ENCODE measurements at places on chromosomes 1 and 21.

DNA sequence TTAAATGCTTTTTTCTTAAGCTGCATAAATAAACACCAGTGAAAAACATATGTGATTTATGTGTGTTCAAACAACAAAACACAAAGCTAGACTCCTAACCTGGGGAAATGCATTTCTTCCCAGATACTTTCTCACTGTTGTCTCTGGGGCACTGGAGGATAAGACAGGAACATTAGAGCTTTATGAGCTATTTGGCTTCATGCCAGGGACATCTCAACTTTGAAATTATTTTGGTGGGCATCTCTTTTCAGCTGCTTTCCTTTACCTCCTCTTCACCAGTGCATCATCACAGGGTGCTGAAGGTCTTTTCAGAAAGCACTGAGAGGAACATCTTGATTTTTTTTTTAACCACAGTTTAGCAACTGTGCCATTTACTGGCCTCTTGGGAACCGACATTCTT is 212.9 kb downstream of the DNM3 start:
- DNase-seq = no peak

- DNase-seq = no peak
Measured at GRCh38 chr1:160308451-160309184, 23.7 kb upstream of the PEX19 start.

- no peak for DNase-seq
Measured at GRCh38 chr1:109497449-109498160, 3.7 kb downstream of the CYB561D1 start.

DNA sequence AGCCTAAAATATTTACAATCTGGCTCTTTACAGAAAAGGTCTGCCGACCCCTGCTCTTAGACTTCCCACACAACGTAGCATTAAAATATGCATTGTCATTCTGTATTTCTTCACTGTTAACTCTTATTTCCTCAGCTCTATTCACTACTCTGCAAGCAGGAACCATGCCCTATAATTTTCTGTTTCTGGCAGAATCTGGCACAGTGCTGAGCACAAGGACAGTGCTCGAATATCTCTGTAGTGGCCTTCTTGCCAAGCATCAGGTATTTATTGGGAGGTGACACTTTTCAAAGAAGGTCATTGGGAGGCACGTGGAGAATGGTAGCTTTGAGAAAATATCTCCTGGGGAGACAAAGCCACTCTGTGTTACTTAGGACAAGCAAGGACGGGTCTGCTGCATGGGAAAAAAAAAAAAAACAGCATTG is 77.9 kb downstream of the PSMG1 start:
- DNase-seq = no peak

DNA sequence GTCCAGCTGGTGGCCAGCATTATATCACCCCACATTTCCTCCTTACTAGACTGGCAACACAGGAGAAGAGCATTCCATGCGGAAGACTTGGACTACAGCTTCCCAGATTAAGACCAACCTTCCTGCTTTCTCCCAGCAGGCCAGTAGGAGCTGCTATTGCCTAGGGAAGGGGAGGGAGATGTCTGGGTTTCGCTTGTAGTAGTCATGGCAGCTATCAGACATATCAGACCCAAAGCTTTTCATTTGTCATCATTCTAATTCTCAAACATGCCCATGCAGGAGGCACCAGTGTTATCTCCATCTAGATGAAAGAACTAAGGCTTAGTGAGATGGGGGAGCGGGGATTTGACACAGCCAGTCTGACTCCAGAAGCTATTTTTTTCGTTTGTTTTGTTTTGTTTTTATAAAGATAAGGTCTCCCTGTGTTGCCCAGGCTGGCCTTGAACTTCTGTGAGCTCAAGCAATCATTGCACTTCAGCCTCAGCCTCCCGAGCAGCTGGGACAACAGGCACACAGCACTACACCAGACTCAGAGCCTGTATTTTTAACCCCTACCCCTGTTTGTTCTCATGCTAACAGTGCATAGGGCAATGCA is 4.5 kb downstream of the PLA2G2A start:
- DNase-seq = no peak

- DNase-seq = no peak
Measured at GRCh38 chr21:26557106-26557505, 16.0 kb downstream of the CYYR1 start.

DNA sequence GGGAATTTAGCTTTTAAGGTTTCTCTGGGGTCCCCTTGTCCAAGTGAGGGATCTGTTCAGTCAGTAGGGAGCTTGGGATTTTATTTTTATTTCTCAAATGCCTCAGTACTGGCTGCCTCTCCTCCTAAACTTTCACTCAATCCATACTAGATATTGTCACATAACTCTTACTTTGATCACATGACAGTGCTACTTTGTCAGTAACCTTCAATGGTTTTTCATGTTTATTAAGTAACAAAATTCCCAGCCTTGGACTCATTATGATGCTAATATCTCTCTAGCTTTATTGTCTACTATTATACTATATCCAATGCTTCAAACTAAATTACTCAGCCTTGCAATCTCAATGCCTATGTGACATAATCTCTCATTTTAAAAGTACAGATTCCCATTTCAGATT is 97.7 kb downstream of the ATP1B1 start:
- no peak for DNase-seq

- DNase-seq = no peak
Measured at GRCh38 chr1:15198684-15199083, 45.1 kb downstream of the TMEM51 start.

DNA sequence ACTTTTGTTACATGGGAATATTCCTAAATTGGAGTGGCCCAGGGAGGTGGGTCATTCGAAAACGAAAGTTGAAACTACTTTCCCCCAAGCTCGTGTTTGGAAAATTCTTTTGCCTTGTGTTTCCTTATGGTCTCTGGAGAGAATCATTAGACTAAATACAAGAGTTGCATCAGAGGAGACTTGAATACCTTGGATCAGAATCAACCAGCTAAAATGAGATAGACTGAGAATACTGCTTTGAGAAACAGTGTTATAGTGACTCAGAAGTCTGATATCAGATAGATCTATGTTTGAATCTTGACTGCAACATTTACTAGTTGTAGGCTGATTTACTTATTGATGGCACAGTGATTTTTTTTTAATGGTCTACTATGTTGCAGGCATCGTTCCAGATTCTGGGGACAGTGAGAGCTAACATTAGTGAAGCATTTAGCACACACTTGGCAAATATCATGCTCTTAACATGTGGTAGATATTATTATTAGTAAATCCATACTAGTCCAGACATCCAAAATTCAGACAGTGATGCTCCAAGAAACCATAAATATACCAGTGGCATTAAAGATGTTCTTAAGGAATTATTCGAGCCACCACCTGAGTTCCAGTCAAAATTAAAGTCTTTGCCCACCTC is 12.9 kb upstream of the ACTN2 start:
- DNase-seq = no peak

DNA sequence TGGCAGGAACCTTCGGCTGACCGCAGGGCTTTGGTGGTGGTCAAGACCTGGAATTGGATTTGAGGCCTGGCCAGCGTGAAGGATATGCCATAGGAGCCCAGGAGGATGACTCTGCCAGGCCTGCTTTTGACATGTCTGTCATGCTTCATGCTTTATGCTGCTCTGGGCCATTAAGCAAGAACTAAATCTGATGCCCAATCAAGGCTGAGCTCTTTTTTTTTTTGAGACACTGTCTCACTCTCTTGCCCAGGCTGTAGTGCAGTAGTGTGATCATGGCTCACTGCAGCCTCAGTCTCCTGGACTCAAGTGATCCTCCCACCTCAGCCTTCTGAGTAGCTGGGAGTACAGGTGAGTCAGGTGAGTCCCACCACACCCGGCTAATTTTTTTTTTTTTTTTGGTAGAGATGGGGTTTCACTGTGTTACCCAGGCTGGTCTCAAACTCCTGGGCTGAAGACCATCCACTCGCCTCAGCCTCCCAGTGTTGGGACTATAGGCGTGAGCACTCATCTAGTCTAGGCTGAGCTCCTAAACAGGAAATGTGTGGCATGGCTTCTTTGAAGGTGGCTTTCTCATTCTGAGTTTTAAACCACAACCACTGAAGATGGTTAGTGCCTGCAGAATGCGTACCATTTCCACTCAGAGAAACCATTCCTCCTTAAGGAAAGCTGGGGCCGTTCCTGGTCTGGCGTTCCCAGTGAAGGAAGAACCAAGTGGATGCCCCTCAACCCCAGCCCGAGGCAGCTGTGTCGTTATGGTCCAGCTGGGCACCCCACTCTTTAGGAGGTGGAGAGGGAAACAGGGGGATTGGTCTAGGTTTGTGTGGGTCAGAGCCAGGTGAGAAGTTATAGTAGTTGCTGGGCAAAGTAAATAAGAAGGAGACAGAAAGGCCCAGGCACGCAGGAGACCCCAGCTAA is 34.2 kb upstream of the ATP5PO start:
- DNase-seq = no peak

- DNase-seq = no peak
Measured at GRCh38 chr1:172401892-172402291, 18.6 kb upstream of the C1orf105 start.

DNA sequence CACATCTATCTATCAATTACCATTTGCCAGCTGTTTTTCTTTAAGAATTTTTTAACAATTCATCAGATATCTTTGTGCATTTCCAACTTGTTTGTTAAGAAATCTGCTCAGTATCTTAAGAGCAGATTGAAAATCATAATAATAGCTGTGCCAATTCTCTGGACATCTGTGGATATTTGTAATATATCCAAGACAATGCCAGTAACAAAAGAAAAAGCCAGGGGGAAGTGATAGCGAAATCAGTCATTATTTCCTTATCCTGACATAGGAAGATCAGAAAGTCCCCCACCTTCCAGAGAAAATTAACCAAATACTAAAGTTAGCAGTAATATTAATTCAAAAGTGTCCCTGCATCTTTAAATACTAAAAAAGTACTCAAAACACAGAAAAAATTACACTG is 217.1 kb downstream of the RERE start:
- no peak for DNase-seq

GRCh38 chr1:39539252-39539790 is 37.3 kb downstream of the PABPC4 start:
- DNase-seq = no peak

GRCh38 chr1:55939866-55940265 is 639.5 kb downstream of the PLPP3 start:
- no peak for DNase-seq

DNA sequence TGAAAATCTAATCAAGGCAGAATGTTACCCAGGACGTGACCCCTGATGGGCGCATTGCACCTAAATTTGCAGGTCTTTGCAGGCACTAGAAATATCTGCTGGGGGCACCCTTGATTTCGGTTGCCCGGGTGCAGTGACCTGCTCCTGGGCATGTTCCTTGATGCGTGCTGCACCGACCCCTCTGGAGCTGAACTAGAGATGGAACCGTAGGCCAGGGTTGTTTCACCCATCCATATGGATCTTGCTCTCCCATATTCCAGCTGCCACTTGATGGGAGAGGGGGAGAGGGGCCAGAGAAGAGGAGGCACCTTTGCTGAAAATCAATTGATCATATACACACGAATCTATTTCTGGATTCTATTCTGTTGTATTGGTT is 8.4 kb upstream of the COL18A1 start:
- no peak for DNase-seq

DNA sequence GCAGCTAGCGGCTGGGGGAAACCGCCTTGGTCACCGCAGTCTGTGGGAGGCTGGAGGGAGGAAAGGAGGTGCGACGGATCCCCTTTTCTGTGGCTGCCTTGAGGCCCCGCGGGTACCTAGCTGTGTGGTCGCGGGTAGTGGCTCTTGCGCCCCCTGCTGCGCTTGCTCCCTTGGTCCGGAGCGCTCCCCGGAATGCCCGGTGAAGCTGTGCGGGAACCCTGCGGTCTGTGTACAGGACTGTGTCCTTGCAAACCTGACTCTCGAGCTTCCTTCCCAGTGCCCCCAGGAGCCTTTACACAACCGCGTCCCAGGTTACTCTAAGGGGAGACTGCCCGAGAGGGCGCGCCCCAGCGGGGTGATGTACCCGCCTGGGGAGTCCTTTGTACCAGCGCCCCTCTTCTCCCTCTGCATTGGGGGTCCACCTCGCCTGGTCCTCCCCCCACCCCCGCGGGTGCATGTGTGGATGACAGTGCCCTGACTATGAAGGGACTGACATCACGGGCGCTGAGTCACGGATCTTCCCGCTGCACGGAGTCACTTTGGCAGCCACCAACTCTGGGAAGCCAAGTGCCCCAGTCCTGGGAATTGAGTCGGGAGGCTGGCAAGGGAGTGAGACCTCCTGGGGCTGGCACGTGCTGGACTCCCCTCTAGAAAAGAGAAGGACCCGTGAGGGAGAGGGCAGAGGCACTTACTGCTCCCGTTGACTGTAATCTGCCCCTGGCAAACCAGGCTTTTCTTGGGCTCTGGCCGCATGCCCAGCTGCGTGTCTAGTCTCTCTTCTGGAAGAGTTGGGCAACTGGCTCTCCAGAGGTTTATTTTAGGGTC is 816 bp downstream of the IL6R start:
- peak; percentile 59 for DNase-seq

DNA sequence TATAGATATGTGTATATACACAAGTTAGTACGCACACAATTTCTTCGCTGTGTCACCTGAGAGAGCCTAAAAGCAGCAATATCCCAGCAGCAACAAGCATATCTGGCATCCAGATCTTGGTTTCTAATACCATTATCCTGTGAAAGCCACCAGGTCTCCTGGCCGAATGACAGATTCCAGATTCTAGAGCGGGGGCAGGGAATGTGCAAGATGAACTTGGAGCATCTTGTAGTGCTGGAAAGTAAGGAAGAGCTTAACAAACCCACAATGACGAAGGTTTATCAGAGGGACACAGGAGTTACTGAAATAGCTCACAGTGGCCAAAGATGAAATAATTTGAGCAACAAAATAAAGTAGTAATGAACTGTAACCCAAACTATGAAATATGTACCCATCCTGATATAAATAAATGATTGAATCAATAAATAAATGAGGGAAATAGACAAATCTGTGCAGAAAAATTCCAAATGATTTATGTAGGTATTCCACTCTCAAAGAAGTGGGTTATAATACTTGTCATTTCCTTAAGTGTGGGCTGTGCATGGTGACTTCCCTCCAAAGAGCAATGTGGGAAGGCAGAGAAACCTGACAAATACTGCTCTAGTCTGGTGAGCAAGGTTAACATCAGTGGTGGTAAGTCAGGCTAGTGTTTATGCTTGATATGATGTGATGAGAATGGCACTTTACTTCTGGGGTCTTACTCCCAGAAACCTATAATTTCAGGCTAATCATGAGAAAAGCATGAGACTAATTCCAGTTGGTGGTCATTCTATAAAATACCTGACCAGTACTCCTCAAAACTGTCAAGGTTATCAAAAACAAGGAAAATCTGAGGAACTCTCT is 67.9 kb downstream of the LRRC8D start:
- DNase-seq = no peak

- no peak for DNase-seq
Measured at GRCh38 chr1:179767177-179767581, 24.1 kb downstream of the FAM163A start.

- DNase-seq = no peak
Measured at GRCh38 chr21:37658817-37659458, 257.3 kb downstream of the KCNJ6 start.

GRCh38 chr1:92879316-92879968 is 47.6 kb downstream of the RPL5 start:
- no peak for DNase-seq
